PC-3 (cell line): ENCODE measurements at places on chromosomes 1 and 21.

DNA sequence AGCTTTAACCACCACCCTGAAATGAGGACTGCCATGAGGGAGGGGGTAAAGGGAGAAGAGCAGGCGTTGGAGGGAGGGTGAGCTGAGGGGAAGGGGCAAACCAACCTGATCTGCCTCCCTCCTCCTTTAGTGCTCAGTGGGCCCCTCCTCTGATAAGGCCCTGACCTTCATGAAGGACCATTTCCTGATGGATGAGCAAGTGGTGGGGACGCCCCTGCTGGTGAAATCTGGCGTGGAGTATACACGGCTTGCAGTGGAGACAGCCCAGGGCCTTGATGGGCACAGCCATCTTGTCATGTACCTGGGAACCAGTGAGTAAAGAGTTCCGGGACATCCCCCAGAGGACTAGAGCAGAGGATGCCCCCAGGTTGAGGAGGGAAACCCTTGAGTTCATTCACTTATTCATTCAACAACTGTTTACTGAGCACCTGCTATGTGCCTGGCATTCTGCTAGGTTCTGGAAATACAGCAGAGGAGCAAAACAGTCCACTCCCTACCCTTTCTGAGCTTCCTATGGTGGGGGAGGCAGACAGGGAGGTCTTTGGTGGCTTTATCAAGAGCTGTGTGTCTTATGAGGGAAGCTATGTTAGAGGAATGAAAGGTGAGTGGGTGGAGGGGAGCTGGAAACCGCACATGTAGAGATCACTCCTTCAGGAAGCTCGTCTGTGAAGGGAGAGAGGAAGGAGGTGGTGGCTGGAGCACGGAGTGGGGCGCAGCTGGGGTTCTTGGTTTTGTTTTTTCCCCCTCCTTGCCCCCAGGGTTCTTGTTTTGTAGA, 19.5 kb downstream of the SEMA4A start:
- DNase-seq: no peak

GRCh38 chr1:182889997-182890396, 50.9 kb downstream of the DHX9 start:
- DNase-seq: no peak

GRCh38 chr1:93705892-93706500, 24.4 kb upstream of the BCAR3 start:
- peak; percentile 72 for DNase-seq

DNA sequence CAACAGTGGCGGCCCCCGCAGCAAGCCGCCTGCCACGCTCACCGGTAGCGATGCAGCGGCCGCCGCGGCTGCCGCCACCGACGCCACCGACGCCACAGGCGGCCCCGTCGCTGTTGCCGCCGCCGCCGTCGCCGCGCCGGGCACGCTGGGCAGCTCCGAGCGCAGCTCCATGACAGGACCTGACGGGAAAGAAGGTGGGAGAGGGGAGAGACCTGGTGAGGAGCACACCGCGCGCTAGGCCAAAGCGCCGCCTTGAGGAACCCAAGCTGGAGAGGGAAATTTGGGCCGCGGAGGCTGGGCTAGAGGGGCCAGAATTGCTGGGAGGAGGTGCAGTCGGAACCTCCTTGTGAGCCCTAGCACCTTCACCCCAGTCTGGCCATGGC, 1.9 kb downstream of the DMRTA2 start:
- DNase-seq: no peak

GRCh38 chr1:207259391-207259790, 62.1 kb upstream of the CD55 start:
- DNase-seq: peak; percentile 86

DNA sequence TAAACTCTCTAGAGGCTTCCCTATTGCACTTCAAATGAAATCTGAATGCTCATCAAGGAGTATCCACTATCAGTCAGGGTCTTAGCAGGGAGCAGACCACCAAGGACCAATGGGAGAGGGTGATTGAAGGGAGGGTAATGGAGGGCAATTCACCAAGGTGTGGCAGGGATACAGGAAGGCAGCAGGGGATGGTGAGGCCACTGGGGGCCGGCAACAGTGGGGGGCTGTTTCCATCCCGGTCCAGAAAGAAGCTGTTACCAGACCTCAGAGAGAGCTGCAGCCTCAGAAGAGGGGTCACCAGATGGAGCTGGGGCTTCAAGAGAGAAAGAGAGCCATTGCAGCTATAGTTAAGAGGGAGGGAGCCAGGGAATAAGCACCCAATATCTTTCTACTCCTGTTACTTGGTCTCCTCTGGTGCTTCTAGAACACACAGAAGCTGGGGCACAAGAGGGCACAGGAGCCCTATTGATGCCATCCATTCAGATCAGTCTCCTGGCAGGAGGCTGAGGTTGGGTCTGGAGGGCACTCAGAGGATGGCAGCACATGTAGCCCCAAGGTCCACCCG, 417.6 kb downstream of the PTPRU start:
- DNase-seq: no peak

DNA sequence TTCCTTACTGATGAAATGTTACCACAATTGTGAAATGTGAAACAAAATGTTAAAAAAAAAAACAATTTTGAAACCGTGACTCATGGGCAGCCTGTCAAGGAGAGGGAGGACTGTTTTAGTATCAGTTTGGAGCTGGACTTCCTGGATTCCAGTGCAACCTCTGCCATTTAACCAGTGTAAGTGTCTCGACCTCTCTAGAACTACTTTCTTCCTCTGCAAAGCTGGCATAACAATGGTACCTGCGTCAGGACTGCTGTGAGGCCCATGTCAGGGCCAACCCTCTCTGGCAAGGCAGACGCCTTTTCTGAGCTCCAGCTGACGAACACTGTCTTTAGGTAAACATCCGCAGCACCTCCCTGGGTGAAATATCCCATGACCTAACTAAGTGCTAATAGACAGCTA, 20.9 kb downstream of the URB1 start:
- peak; percentile 62 for DNase-seq

GRCh38 chr1:101314244-101314643, 77.4 kb downstream of the S1PR1 start:
- peak; percentile 52 for DNase-seq

GRCh38 chr21:27796106-27796505, 829.2 kb upstream of the ADAMTS5 start:
- DNase-seq: no peak

- no peak for DNase-seq
Measured at GRCh38 chr1:192527950-192528349, 47.6 kb upstream of the RGS1 start.

DNA sequence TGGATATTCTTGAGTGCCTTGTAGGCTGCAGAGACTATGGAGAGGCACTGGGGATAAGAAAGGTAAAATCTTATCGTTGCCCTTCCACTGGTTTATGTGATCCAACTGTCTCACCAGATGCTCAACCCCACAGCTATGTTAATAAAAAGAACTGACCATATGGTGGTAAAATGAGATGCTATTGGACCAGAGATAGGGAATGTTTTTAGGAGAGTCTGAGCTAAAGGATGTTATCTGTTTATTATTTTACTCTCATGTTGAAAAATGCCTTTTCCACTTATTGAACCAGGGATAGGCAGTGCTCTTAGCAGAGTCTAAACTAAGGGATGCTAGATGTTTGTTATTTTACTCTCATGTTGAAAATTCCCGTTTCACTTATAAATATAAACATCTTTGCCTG, 172.8 kb upstream of the GREM2 start:
- DNase-seq: no peak

DNA sequence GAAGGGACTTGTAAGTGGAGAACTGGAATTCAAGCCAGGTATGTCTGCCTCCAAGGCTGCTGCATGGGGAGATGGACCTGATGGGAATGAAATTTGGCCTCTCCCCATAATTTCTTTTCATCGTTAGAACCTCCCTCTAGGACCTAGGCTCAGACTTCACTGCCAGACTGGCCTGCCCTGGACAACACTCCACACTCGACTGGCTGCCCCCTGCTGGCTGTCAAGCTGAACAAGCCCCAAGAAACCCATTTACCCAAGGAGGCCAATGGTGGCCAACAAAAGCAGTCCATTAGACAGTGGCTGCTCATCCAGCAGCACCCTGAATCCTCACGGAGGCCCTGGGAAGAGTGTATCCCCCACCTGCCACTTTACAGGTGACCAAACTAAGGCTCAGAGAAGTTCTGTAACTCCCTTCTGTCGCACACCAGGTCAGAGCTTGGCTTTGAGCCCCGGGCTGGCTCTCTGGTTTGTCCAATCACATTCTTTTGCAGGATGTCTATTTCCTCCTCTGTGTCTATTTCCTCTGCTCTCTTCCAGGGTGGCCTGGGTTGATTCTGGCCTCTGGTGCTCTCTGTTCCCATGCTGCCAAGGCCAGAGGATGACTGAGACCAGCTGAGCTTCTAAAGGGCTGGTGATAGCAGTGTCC, 3.8 kb downstream of the RNF186 start:
- peak; percentile 47 for DNase-seq

GRCh38 chr1:217149791-217150190, 426.6 kb upstream of the ESRRG start:
- no peak for DNase-seq

DNA sequence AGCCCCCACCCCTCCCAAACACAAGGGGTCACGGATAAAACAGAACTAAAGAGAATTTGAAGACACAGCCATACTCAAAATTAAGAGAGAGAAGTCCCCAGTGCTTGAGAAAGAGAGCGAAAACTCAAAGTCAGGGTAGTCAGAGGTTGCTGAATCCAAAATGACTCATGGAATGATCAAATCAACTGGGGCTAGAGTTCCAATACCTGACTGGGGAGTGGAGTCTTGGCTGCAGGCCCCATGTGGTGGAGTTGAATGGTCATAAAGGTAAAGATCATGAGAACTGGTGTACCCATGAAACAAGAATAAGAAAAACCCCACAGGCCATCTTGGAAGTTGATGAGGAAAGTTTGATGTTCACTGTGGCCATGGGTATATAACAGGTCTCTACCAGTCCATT, 84.5 kb upstream of the LRRN2 start:
- DNase-seq: peak; percentile 83

DNA sequence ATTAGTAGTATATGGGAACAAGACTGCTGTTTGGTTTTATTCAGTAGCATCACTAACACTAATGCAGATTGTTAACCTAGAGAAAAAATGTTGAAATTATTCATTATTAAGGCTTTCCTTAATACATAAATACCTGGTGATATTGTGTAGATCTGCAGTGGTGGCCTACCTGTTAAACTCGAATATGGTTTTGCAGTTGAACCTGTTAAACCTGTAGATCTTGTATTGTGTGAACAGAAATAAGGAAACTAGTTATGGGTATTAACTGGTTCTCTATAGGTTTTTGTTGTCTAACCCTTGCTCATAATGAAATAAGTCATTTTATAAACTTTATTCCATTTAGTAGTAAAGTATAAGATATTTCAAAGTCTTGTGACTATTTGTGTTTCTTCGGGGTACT, 23.9 kb downstream of the PKN2 start:
- DNase-seq: peak; percentile 76

- DNase-seq: no peak
Measured at GRCh38 chr1:177181280-177181630, 10.5 kb downstream of the BRINP2 start.

DNA sequence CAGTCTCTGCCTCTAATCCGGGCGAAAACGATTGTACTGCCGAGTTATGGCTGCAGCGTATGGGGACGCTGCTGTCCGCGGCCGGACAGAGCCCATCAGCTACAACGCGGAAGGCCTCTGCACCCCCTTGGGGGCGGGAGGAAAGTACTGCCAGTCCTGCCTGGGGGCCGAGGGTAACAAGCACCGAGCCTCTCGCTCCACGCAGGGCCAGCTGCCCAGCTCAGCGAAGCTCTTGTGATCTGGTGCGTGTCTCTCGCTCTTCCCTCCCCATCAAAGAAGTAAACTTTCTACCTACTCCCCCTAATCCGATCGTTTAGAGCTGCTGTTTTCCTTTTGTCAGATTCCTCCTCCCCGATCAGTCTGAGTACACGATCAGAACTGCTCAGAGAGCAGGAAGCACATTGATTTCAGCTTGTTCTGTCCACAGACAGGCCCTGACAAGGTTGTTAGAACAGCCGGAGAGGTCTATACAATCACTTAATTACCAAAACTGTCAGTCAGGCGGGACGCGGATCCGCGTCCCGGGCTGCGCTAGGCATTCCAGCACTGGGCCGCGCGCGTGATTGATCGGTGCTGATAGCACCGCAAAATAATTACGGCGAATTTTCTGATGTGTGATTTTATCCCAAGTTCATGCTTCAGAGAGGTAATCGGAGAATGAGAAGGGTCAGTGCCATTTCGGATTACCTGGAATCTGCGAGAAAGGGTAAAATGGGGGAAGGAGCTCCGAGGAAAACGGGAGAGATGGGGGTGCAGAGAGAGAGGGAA, 8.7 kb upstream of the BARHL2 start:
- peak; percentile 12 for DNase-seq

DNA sequence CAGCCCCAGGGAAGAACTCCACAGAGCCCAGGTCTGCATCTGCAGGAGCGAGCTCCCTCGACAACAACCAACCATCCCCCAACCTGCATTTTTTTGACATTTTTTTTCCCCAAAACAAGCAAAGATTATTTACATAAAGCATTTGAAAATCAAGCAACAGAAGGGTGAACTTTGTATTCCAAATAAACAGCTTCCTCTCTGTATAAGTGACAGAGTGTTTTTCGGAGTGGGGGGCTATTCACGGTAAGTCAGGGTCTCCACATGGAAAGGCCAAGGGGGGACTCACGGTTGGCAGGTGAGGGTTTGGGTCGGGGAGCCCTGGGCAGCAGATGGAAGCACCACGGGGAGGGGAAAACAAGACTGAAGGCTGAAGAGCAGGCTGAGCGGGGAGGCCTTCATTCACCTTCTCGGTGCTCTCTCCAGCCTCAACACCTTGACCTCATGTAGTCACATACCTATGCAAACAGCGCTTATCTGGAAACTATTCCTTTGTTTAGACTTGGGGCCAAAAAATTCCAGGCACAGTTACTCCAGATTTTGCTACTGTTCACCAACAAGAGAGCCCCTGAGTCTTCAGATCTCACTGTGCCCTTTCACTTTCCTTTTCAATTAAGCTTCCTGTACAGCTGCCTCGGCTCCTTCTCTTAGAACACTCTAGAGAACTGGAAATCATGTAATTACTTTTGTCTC, 27.6 kb downstream of the C2CD2 start:
- peak; percentile 39 for DNase-seq

GRCh38 chr1:114353262-114353661, 157.7 kb downstream of the TRIM33 start:
- DNase-seq: peak; percentile 38

GRCh38 chr1:84975035-84975434, 21.9 kb downstream of the MCOLN2 start:
- no peak for DNase-seq

DNA sequence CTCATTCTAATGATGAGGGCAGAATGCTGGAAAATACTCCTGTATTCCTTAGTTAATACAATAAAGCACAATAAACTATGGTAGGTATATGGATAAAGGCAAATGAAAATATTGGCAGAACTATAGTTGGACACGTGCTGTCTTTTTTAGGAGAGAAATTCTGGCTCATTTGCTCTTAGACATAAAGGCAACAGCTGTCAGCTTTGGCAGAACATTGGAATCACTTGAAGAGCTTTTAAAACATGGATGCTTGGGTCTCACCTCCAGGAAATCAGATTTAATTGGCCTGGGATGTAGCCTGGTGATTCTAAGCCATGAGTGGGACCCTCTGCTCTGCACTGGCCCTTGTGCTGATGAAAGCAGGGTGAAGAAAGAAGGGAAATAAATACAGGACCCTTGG, 9.9 kb downstream of the CRP start:
- no peak for DNase-seq

GRCh38 chr1:53543778-53544695, 84.8 kb downstream of the DMRTB1 start:
- DNase-seq: no peak
